ENCODE measurements at places on chromosomes 12 and 14.

- no peak for DNase-seq
These were observed 393.8 kb downstream of the NPAS3 start for GRCh38 chr14:33332497-33332896.

- no peak for DNase-seq
These were observed 35.9 kb upstream of the WNK1 start for GRCh38 chr12:716506-716905.

GRCh38 chr12:103955811-103956508 lies 9.7 kb upstream of the TDG start:
- no peak for DNase-seq

DNA sequence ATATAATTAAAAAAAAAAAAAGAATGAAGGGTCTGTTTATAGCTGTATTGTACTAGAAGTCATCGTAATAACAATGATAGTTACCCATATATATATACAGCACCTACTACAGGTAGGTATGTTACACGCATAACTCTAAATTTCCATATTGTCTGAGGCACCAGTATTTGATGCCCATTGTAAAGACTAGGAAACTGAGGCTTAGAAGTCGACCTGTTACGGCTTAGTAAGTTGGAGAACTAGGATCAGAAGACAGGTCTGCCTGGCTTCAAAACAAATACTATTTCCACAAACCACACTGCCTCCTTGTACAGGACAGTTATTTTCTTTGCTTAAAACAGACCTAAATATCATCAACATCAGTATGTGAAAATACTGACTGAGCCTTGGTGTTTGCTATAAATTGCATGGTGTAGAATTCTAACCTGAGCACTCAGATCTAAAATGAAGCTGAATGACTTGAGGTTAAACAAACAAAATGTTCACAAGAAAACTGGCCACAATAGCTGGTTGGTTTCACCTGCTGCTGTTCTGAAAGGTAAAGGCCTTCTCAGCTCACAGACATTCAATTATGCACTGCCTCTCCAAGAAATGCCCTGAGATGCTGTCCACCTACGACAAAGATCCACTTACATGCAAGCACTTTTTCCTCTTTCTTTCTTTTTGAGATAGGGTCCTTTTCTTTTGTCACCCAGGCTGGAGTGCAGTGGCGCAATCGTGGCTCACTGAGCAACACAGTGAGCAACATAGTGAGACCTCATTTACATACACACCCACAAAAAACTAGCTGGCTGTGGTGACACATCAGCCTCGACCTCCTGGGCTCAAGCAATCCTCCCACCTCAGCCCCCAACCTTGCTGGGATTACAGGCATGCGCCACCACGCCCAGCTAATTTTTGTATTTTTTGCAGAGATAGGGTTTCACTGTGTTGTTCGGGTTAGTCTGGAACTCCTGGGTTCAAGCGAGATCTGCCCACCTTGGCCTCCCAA lies 35.7 kb downstream of the SSH1 start:
- DNase-seq = no peak

DNA sequence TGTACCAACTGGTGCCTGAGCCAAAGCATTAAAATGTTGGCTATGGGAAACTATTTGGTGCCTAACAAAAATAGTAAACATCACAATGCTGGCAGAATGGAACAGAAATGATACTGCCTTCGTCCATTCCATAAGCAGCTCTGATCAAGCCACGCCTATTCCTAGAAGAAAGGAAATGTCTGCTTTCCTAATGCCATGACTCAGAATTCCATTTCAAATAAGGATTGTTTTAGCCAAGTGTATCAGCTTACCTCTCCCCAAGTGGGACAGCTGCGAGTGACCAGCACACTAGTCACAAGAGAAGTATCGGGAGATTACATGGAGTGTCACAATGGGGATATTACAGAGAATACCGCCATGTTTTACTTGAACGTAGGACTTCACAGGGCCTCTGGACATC lies 38.7 kb downstream of the GLT8D2 start:
- DNase-seq = no peak

DNA sequence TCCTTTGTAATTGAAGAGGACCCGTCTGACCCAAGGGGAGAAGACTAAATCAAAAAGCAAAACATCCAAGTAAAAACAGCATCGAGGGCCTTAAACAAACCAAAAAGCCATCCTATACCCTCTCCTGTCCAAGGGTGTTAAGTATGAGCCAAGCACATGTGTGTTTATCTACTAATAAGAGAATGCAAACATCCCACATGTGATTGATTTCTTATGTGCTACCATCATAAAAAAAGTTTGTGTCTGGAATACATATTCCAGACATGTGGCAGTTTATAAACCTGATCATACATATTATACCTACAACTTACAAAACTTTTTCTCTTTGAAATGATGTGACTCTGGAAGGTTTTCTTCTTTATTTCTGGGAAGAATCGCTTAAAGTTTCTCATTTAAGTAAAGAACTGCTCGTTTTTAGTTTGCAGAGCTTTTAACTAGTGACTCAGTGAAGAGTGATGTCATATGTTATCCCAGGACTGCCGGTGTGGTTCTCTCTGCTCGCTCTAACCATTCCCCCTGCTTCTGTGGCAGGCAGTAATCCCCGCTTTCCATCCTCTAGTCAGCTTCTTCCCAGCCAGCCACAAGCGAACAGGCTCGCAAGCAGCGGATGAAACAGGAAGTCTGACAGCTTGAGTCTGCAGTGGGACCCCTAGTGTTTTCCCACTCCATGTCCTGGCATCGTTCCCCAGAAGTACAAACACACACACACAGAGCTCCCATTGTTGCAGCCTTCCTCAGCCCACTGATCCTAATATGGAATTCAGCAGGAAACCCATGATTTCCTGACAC lies 431 bp upstream of the RHOJ start:
- DNase-seq = no peak

GRCh38 chr14:96497087-96497486 lies 5.1 kb upstream of the PAPOLA start:
- DNase-seq = no peak

All from stimulated activated CD8-positive, alpha-beta memory T cell treated with anti-CD3 and anti-CD28 coated beads, Interleukin-7, amount 100 ng/mL, for 1 hour (primary cell).